CD4-positive, alpha-beta T cell treated with Interferon alpha-2 for 1 hour (primary cell): ENCODE measurements at places on chromosomes 7 and 10.
A peak's percentile ranks its signal among the peaks of the same experiment; 100 is the strongest.

- DNase-seq = no peak
These were observed 43.4 kb downstream of the TARP start for GRCh38 chr7:38229884-38230642.

DNA sequence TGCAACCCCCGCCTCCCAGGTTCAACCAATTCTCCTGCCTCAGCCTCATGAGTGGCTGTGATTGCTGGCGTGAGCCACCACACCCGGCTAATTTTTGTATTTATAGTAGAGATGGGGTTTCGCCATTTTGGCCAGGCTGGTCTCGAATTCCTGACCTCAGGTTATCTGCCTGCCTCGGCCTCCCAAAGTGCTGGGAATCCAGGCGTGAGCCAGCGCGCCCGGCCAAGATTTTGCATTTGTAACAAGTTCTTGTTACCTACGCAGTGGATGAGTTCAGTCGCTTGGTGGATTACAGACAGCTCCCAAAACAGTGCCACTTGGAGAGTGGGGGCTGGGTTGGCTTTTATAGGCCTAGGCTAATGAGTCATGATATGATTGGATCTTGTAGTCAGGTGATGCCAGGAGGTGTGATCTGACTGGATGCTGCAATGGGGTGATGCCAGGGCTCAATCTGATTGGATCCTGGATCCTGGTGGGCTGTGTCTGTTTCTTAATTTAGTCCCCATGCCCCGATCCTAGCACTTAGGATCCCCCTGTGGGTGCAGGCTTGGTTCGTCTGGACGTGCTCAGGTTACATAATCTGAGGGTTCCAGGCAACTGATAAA is 20.3 kb downstream of the SBDS start:
- DNase-seq = no peak

DNA sequence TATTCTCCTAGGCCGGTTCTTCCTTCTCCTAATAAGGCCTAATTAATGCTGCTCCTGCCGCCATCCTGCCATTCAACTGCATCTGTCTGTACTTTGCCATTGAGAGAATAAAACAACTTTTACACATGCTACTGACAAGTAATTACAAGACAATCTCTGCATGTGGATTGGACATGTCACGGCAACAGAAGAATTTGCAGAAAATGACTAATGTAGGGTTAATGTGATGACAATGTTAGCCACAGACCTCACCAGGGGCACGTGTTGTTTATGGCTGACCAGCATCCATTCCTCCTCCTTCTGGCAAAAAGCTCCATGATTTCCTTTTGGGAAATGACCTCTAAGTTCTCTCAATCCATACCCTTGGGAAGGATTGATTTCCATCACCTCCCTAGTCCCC is 58.0 kb downstream of the NEBL start:
- DNase-seq = no peak

DNA sequence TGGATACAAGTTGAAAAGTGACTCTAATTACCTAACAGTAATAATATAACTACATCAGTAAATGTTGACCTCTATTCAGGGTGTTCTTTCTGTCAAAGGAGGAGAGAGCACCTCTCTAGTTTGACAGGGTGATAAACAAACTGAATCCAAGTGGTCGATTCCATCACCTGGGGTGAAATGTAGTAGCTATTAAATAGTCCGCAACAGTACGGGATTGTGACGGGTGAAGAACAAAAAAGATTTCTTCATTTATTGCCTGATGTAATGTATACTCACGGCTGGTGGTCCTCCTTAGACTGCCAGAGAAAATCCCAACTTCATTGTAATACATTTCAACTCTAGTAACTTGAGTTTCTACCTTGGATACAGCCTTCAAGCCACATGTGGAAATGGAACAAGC is 292.5 kb upstream of the CELF2 start:
- no peak for DNase-seq

DNA sequence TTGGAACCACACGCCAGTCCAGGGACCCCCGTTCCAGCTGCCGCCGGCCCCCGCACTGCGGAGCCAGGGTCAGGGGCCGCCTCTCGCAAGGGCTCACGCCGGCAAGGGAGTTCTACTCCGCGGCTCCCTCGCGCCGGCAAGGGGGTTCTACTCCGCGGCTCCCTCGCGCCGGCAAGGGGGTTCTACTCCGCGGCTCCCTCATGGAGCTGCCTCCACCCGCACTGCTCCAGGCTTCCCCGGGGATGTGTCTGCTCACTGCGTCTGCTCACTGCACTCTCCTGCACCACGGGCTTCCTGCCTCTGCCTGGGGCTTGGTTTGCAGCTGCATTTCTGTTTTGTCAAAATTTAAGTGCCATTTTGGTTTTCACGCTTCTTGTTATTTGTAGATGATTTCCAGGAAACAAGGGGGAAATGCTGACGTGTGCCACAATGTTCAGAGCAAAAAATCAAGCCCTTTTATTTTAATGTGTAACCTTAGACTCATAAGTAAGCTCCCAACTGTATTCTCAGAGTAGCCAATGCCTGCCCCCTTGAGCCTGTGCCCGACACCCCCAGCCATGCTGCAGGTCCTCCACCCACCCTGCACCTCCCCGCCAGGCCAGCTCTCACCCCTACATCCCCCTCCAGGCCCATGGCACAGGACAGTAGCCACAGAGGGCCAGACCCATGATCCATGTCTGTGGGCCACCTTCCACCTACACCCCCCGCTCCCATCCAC is 246.2 kb downstream of the MAD1L1 start:
- peak; percentile 58 for DNase-seq
